ENCODE measurements at places on chromosomes 1 and 21.

DNA sequence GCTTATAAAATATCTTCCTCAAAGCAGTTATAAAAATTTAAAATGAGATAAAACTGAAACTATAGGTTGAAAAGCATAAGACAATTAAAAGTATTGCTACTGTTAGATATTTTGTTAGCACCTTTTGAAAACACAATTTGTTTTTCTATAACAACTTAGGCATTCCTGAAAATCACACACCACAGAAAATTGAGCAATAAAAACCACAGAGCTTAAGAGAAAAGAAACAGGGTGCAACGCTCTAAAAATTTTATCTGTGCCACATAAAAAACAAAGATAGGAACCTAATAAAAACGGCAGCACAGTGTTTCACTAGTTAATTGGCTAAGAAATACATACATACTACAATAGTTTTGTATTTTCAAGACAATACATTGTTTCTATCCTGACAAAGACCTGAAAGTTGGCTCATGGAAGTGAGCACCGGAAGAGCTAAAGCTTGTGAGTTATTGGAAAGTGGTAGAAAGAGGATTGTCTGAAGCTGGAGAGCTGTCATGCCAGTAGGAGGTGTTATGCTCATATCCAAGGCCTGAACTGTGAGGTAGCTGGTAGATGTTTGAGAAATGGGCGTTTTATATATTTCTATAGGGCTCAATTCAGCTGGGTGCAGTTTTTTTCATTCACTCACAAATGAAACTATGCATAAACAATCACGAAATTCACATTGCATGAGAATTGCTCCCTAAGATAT lies 45.8 kb downstream of the RGS7 start:
- DNase-seq: no peak

DNA sequence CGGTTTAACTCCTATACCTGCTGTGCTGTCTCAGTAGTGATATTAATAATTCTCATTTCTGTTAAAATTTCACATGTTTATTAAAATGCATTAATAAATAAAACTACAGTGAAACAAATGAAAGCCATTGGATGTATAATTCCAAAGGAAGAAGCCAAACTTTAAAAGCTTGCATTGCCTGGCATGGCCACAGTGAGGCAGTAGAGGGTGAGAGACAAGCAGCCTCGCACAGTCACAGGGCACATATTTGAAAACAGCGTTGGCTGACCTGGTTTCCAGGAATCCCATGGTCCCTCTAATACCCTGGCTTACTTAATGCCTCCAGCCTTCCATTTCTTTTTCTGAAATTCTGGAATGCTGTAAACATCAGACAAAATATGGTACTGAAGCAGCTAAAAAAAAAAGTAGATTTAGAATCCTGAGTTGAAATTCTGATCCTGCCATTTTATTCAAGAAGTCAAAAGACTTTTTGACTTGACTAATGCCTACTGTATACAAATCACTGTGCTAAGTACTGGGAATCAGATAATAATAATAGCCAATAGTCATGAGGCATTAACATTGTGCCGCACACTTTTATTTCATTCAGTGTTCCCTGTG lies 6.7 kb upstream of the RNASEL start:
- DNase-seq: peak; percentile 64

DNA sequence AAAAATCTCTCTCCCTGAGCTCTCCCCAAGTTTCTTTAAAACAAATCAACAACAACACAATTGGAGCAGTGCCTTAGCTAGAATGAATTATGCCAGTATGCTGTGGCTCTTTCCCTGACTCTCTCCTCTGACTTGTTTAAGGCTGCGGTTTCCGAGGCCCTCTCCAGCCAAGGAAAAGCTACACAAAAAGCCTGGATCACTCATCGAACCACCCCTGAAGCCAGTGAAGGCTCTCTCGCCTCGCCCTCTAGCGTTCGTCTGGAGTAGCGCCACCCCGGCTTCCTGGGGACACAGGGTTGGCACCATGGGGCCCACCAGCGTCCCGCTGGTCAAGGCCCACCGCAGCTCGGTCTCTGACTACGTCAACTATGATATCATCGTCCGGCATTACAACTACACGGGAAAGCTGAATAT lies 1.9 kb downstream of the S1PR1 start:
- peak; percentile 90 for DNase-seq

DNA sequence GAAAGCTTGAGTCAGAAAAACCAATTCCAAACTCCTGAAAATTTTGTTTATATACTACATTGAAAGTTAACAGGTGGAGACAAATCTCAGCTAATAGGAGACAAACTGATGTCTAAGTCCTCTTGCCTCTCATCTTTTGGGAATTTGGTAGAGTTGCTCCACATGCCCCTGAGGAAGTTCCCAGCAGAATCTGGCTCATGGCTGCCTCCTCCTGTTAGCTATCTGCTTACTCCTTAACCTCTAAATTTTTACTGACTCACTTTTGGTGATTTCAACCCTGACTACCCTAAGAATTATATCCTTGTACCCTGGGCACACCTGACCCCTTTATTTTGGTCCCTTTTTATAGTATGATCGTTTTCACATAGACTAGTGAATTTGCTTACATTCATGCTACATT lies 633.7 kb upstream of the USP24 start:
- DNase-seq: peak; percentile 61

DNA sequence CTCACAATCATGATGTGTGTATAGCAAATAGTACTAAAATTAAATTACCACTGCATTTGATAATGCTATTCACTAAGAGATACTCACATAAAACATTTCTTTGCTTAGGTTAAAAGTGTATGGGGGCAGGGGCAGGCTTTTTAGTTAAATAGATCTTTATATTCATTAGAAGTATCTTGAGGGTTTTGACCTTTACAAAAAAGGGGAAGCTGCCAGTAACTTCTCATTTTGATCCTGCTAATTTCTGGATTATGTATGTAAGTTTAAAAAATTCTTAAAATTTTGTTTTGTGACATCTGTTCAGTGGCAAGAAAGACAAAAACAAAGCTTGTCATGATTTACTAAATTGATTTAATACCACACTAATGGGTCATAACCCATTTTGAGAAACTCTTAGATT lies 45.8 kb upstream of the S1PR1 start:
- no peak for DNase-seq

DNA sequence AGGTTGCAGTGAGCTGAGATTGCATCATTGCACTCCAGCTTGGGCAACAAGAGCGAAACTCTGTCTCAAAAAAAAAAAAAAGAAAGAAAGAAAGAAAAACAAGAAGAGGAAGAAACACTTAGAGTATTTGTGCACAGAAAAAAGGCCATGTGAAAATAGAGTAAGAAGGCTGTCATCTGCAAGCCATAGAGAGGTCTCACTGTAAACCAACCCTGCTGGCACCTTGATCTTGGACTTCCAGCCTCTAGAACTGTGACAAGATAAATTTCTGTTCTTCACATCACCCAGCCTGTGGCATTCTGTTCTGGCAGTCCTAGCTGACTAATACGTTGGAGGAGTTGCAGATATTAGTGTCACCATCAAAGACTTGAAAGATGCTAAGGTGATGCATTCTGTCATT lies 12.1 kb upstream of the ZDHHC18 start:
- DNase-seq: no peak

DNA sequence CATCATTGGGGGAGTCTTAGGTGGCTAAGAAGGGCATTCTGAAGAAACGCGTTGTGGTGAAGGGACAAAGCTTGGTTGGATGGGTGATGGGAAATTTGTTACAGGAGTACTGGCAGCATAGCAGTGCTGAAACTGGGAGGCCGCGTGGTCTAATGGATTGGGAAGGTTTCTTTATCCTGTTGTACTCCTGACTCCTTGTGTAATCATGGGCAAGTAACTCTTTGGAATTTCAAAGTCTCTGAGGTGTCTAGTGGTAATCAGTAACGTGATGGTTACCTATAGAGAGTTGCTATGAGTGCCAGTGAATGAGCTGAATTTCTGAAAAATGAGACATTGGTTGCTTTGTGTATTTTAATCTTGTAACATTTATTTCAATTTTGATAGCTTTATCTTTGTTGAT lies 18.5 kb downstream of the DONSON start:
- no peak for DNase-seq

DNA sequence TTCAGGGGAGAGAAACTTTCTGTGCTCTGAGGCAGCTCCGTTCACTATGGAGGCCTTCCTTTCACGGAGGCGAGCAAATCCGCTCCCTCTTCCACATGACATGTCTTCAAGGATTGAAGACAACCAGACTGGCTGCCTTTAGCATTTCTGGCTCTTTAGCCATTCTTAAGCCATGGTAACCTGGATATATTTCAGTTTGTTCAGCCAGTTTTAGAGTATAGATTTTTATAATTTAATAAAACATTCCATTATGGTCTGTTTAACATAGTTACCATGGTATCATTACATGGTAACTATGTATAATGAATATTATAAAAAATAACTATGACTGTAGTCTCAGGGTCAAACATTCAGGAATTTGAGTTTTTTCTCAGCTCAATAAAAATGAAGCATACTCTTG lies 54.2 kb upstream of the NFIA start:
- no peak for DNase-seq

DNA sequence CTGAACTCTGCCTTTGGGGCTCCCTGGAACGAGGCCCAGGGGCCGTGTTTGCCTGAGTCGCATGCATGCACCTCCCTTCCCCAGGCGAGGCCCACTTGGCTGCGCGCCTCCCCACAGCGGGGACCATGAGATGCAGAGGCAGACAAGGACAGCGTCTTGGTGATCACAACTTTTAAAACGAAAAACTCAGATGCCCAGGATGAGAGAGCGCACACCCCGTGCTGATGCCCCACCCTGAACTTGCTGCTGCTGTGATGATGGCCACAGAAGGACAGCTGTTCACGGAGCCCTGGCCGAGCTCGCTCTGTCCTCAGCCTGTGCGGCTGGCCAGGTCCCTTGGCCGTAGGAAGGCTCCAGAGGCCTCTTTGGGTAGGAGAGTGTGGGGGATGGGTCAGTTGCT lies 11.4 kb upstream of the PRMT2 start:
- no peak for DNase-seq

- no peak for DNase-seq
Measured at GRCh38 chr21:45824546-45825215, 156.9 kb upstream of the COL6A1 start.

GRCh38 chr1:214075999-214076707 lies 88.4 kb downstream of the PROX1 start:
- DNase-seq: no peak

DNA sequence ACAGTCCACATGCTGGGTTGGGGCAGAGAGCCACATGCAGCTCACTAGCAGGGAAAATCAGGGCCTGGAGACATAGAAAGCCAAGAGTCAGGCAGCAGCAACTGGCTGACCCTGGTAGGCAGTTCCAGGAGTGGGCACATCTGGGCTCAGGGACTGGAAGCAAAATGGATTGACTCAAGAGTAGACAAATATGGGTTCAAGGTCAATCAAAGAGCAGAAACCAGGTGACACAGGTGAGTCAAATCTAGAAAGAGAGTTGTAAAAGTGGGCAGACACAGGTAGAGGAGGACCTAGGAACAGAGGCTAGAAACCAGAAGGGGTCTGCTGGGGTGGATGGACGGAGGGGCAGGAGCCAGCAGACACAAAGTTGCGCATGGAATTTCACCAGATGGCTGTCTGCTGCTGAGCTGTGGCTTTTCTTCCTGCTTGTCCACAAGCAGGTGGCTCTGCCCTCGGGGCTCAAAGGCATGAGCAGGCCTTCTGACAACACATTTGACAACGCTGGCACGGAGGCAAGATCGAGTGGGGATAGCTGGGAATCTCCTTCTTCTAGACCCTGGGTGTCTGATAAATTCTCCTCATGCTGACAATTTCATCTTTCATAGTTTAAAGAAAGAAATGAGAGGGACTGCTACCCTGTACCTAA lies 40.8 kb upstream of the IGSF3 start:
- DNase-seq: no peak

- no peak for DNase-seq
Measured at GRCh38 chr21:14495075-14495474, 51.0 kb downstream of the SAMSN1 start.

DNA sequence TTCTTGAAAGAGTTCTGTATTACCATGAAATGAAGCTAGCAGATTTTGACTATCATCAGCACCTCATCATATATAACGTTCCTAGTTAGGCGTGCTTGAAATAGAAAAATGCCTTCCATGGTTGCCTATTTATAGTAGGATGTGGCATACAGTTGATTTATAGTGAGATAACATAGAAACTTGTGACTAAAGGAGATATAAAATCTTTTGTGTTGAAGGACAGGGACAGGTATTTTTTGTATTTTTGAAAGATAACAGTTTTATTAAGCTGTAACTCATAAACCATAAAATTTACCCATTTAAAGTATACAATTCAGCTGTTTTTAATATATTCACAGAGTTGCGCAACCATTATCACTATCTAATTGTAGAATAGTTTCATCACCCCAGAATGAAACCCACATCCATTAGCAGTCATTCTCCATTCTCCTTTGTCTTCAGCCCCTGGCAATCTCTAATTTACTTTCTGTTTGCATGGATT lies 19.3 kb downstream of the SPEN start:
- no peak for DNase-seq

DNA sequence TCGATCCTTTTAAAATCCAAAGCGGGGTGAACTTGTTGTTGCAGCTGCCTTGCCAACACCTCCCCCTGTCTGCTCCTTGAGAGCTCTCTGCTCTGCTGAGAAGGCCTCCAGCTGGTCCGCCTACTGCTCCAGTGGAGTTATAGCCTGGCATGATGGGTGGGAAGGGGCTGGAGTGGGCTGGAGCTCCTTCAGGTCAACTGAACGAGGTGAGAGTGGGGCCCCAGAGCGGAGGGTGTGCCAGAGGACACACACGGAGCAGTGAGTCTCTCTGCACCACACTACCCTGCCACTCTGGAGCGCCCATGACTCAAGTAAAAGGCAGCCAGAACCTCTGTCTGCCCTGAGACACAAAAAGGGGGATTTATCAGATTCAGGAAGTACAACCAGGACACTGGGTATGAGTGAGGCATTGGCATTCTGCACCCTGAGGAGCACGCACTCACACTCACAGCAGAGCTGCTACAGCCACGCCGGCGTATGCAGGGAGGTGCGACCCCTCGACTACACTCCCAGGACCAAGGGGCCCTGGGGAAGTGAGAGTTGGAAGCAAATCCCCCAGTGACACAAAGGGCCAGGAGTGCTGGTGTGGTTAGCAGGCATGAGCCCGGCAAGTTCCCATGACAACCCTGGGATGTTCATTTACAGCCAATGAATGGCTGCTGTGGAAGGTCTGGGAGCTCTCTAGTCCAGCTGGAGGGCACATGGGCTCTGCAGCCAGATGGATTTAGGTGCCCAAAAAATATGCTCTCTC lies 28.0 kb upstream of the EVA1B start:
- DNase-seq: peak; percentile 86

DNA sequence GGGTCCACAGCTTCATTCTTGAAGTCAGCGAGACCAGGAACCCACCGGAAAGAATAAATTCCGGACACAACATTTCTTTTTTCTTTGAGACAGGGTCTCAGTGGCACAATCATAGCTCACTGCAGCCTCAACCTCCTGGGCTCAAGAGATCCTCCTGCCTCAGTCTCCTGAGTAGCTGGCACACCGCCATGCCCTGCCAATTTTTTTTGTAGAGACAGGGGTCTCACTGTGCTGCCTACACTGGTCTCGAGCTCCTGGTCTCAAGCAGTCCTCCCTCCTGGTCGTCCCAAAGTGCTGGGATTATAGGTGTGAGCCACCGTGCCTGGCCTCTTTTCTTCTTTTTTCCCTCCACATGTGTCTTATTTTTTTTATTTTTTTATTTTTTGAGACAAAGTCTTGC lies 20.6 kb upstream of the ENO1 start:
- no peak for DNase-seq

GRCh38 chr1:8396083-8396785 lies 78.3 kb downstream of the SLC45A1 start:
- peak; percentile 45 for DNase-seq
